Glutamatergic neuron (in vitro differentiated cells): ENCODE measurements at places on chromosomes 3 and 15. TPM values are rescaled to one million over a fixed set of nuclear protein-coding genes. Genes with fewer than 3 reads are reported as not detected.
A peak's percentile ranks its signal among the peaks of the same experiment; 100 is the strongest.

The TTC21A gene
- total RNA-seq = 7.8 TPM

The SUSD5 gene
- total RNA-seq = 2.0 TPM

The FBXO40 gene
- total RNA-seq = not detected

- H3K27ac ChIP-seq = no peak overlapping the region
- DNase-seq = no peak
- no peaks in the 10 kb centered on the region for H3K36me3 ChIP-seq
- H3K4me3 ChIP-seq = no peak overlapping the region
- peaks cover 2% of the 10 kb centered on the region for H3K27me3 ChIP-seq
- H3K4me1 ChIP-seq = no peaks in the 10 kb centered on the region
Observed at GRCh38 chr3:81753416-81754027, 7.9 kb downstream of the GBE1 start.

DNA sequence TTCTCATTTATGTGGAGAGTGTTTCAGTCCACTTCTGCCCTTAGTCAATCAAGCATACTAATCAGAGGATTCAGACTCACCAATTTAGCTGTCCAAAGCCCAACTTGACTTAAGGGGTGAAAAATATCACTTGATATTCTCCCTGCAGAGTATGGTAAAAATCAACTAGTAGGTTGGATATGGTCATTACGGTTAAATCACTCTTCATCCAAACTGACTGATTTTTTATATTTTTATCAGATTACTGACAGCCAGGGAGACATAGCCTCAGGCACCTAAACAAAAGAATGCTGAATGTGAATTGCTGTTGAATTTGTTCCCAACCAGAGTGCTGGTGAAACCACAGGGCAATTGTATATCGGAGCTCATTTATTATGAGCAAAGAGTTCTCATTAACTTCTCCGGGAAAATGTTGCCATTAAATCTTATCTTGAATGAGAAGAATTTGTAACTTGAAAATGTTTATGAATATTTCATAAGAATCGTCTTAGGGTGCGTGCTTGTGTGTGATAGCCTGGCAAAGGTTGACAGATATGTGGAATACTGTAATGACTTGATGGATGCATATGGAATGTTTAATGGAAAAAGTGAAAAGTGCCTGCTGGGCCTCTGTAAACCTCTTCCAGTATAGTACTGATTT is 411.2 kb downstream of the NAALADL2 start:
- no peaks in the 10 kb centered on the region for H3K36me3 ChIP-seq
- peak overlapping the region; percentile 71 for H3K27ac ChIP-seq
- peaks cover 23% of the 10 kb centered on the region for H3K4me1 ChIP-seq
- H3K27me3 ChIP-seq = peaks cover 4% of the 10 kb centered on the region
- peak overlapping the region; percentile 69 for H3K4me3 ChIP-seq

GRCh38 chr15:60576044-60576443 is 97.1 kb upstream of the ICE2 start:
- no peak overlapping the region for H3K4me3 ChIP-seq
- H3K4me1 ChIP-seq = no peaks in the 10 kb centered on the region
- no peak for DNase-seq
- peaks cover 6% of the 10 kb centered on the region for H3K27me3 ChIP-seq
- H3K27ac ChIP-seq = no peak overlapping the region
- no peaks in the 10 kb centered on the region for H3K36me3 ChIP-seq

The RPP25 gene
- total RNA-seq = 2.3 TPM

GRCh38 chr3:125219261-125219701 is 6.7 kb upstream of the SLC12A8 start:
- DNase-seq = no peak
- H3K27ac ChIP-seq = no peak overlapping the region
- no peaks in the 10 kb centered on the region for H3K27me3 ChIP-seq
- H3K36me3 ChIP-seq = no peaks in the 10 kb centered on the region
- no peak overlapping the region for H3K4me3 ChIP-seq

DNA sequence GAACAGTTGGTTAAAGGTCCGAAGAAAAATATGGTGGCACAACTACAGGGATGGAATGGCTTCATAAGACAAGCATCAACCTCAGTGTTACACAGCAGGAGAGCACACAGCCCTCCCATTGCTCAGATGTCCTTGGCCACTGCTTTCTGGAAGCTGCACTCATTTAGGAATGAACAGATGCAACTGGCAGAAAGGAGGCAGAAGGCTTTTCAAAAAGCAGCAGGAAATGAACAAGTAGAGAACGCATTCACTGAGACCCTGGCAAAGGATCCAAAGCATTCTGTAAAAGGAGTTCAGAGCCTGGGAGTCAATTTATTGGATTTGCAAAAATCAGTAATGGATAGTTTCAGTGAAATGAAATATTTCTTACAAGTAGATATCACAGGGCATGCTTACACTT is 101.1 kb downstream of the PDZRN3 start:
- no peaks in the 10 kb centered on the region for H3K36me3 ChIP-seq
- no peak for DNase-seq
- H3K4me3 ChIP-seq = no peak overlapping the region
- peak overlapping the region; percentile 38 for H3K27ac ChIP-seq
- H3K27me3 ChIP-seq = peaks cover 10% of the 10 kb centered on the region

The CCR3 gene
- not detected for total RNA-seq

The NR2E3 gene
- 0.69 TPM for total RNA-seq

DNA sequence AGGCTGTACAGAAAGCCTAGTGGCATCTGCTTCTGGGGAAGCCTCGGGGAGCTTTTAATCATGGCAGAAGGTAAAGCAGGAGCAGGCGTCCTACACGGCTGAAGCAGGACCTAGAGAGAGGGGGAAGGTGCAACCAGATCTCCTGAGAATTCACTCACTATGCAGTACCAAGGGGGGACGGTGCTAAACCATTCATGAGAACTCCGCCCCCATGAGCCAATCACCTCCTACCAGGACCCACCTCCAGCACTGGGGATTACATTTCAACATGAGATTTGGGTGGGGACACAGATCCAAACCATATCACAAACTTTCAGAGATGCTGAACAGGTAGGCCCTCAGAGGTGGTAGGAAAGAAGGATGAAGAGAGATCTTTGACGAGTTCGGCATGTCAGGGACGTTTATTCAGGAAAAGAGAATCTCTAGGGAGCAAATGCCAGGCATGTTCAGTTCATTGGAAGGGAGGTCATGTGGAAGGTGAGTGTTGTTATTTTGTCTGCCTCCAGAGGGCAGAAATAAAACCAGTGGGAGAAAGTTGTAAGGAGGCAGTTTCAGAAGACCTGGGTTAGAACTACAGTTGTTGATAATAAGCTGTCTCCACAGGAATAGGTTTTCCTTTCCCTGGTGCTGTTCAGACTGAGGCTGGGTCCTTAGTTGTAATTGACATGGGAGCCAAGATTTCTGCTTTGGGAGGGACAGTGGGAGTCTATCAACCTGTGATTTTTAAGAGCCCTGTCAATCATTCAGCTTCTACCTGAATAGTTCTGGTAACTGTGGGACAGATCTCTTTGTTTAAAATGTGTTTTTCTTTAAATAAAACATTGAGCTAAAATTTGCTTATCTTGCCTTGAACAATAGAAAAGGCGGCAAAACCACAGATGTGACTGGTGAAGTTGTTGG is 4.3 kb upstream of the FNDC3B start:
- no peak overlapping the region for H3K27ac ChIP-seq
- no peak for DNase-seq
- H3K4me3 ChIP-seq = no peak overlapping the region
- no peaks in the 10 kb centered on the region for H3K36me3 ChIP-seq
- peaks cover 4% of the 10 kb centered on the region for H3K27me3 ChIP-seq

DNA sequence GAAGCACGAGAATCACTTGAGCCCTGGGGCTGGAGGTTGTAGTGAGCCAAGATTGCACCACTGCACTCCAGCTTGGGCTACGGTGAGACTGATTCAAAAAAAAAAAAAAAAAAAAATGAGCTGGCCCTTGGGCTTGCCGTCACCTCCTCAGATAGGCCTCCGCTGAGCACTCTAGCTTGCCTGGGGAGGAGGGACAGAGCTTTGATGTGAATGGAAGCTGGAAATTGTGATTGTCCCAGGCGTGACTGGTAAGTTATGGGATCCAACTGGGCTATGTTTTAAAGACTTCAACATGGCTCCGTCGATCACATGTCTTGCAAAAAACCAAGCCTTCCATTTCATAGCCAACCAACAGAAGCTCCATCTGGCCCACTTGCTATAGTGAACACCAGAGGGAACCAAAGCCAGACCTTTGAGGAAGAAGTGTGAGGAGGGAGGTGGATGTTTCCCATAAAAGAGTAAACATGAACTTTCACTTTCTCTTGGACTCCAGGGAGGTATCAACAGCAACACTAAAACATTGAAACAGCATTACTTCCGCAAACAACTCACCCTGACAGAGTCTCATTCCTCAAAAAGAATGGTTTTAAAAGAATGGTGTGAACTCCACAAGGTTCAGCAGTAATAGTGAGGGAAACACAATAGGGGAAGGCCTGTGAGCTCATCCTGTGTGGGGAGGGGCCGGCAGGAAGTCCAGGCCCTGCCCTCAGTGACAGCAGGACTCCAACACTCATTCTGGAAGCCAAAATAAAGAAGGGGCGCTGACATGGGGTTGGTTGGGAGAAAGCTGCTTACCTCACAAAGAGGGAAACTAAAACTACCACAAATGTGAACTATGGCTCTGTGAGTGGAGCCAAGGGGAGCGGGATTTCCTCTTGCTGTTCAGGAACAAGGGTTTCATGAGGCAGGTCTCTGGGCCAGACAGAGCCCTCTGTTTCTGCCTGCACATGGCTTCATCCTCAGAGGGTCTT is 59.2 kb upstream of the IL12A start:
- no peak for DNase-seq
- H3K4me1 ChIP-seq = no peaks in the 10 kb centered on the region
- H3K27me3 ChIP-seq = peaks cover 5% of the 10 kb centered on the region

The SOX14 gene
- total RNA-seq = not detected

DNA sequence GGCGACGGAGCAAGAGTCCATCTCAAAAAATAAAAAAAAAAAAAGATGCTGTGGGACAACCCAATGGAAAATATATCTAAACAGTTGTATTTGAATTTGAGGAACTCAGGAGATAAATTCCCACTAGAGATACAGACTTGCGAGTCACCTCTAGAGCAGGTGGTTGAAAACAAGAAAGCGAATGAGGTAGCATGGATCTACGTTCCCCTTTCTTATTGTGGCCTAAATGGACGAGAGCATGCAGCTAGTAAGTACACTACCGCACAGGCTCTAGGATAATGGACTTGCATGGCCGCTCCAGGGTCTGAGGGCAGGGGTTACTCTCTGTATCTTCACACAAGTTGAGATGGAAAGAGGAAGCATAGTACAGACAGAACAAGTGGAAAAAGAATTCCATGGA is 63.5 kb upstream of the TGFBR2 start:
- H3K4me3 ChIP-seq = no peak overlapping the region
- no peak for DNase-seq
- no peaks in the 10 kb centered on the region for H3K27me3 ChIP-seq
- H3K36me3 ChIP-seq = peaks cover 3% of the 10 kb centered on the region
- H3K27ac ChIP-seq = no peak overlapping the region

DNA sequence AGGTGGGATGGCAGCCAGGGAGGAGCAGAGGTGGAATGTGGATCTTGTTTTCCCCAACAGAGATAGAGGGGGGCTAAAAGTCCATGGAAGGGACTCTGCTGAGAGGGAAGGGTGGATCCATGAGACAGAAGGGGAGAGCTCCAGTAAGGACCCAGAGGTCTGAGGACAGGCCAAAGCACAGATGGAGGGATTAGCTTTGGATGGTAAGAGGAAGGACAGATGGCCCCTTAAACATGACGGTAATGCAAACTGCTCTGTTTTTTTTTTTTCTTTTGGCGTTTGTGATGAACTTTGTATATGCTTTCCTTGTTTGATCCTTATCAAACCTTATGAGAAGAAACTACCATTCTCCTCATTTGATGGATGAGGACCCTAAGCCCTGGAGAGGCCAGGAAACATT is 96.2 kb downstream of the IGF1R start:
- no peaks in the 10 kb centered on the region for H3K27me3 ChIP-seq
- H3K36me3 ChIP-seq = no peaks in the 10 kb centered on the region
- peak overlapping the region; percentile 37 for H3K4me3 ChIP-seq
- DNase-seq = no peak
- H3K4me1 ChIP-seq = peaks cover 49% of the 10 kb centered on the region
- peak overlapping the region; percentile 82 for H3K27ac ChIP-seq

The DUOXA2 gene
- not detected for total RNA-seq

DNA sequence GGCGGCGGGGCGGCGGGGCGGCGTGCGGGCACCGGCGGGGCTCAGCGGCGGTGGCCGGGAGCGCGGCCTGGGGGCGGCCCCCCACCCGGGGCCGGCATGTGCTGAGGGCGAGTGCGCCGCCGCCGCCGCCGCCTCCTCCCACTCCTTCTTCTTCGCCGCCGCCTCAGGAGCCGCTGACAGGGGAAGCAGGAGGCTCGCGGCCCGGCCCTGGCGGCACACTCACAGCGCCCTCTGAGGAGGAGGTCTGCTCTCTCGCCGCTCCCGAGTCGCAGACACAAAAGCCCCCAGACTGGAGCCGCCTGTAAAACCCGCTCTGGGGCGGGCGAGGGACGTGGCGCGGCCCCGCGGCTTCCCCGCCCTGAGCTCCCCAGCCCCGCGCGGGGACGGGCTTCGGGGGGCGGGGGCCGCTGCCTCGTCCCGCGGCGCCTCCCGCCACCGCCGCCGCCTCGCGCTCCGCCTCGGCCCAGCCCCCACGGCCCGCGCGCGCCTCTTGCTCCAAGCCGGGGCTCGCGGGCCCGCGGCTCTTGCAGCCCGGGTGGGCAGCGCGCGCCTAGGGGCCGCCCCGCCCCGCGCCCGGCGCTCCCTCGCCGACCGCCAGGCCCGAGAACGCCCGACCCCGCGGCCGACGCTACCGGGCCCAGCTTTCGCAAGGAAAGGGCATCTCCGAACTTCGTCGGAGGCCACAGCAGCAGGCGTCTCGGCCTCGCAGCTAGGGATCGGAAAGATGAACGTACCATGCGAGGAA is at the start of gene PYGO1:
TSS of gene PYGO1 (minus strand) at position 276 of the 745 bp plus-strand sequence. CDS start 462 bp downstream, outside the sequence.
- peak; percentile 84 for DNase-seq
- peak within 1 kb of the TSS; percentile 80 for H3K27ac ChIP-seq
- peaks cover 5% of the 10 kb centered on the region for H3K36me3 ChIP-seq
- H3K4me1 ChIP-seq = peaks cover 4% of the 10 kb centered on the region
- peaks cover 4% of the 10 kb centered on the region for H3K27me3 ChIP-seq

- peaks cover 17% of the 10 kb centered on the region for H3K4me1 ChIP-seq
- no peaks in the 10 kb centered on the region for H3K36me3 ChIP-seq
- H3K27me3 ChIP-seq = peaks cover 3% of the 10 kb centered on the region
- no peak for DNase-seq
Observed at GRCh38 chr3:9698293-9698692, 5.3 kb upstream of the CPNE9 start.

The UBP1 gene
- total RNA-seq = 69.9 TPM

The LRRC2 gene
- not detected for total RNA-seq

GRCh38 chr15:92402751-92403150 is 9.1 kb downstream of the ST8SIA2 start:
- H3K4me1 ChIP-seq = no peaks in the 10 kb centered on the region
- no peak for DNase-seq
- peaks cover 8% of the 10 kb centered on the region for H3K36me3 ChIP-seq
- peaks cover 2% of the 10 kb centered on the region for H3K27me3 ChIP-seq
- no peak overlapping the region for H3K27ac ChIP-seq
- no peak overlapping the region for H3K4me3 ChIP-seq

The MFAP1 gene
- 29.2 TPM for total RNA-seq

The SHISA5 gene
- total RNA-seq = 261 TPM

- no peak for DNase-seq
- H3K4me3 ChIP-seq = no peak overlapping the region
- H3K27ac ChIP-seq = no peak overlapping the region
- no peaks in the 10 kb centered on the region for H3K4me1 ChIP-seq
- H3K36me3 ChIP-seq = peaks cover 5% of the 10 kb centered on the region
- H3K27me3 ChIP-seq = no peaks in the 10 kb centered on the region
Observed at GRCh38 chr3:157566596-157566995, 63.4 kb upstream of the VEPH1 start.

The TTC23 gene
- 7.8 TPM for total RNA-seq

The CFAP92 gene
- 0.15 TPM for total RNA-seq
